ENCODE measurements at places on chromosomes 6 and 20. TPM values are rescaled to one million over a fixed set of nuclear protein-coding genes. Genes with fewer than 3 reads are reported as not detected.

The EYA4 gene
- total RNA-seq = 4.3 TPM

GRCh38 chr6:36110050-36110449 is 20.3 kb upstream of the MAPK13 start:
- H3K36me3 ChIP-seq = peaks cover 61% of the 10 kb centered on the region
- no peak for DNase-seq
- no peaks in the 10 kb centered on the region for H3K27me3 ChIP-seq
- H3K4me1 ChIP-seq = no peaks in the 10 kb centered on the region

The EPPIN gene
- 3.7 TPM for total RNA-seq

The POFUT1 gene
- total RNA-seq = 18.8 TPM

DNA sequence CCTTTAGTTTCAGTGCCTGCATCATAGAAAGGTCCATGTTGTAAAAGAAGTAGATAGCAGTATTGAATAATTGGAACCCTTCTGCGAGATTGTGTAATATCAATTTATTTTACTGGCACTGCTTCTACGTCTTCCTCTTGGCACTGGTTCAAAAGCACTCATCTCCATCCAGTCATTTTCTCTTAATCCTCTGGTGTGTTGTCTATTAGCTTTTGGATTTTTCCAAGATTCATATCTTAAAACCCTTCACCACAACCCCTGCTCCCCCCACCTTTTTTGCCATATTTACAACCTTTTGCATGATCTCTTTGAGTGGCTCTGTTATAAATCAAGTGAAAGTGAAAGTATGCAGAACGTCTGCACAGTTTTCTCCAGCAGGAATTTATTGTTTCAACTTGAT is 76.6 kb upstream of the HSF2 start:
- H3K27ac ChIP-seq = no peak overlapping the region
- H3K36me3 ChIP-seq = no peaks in the 10 kb centered on the region
- DNase-seq = no peak
- H3K27me3 ChIP-seq = no peaks in the 10 kb centered on the region

The TGIF2 gene
- total RNA-seq = 9.6 TPM

DNA sequence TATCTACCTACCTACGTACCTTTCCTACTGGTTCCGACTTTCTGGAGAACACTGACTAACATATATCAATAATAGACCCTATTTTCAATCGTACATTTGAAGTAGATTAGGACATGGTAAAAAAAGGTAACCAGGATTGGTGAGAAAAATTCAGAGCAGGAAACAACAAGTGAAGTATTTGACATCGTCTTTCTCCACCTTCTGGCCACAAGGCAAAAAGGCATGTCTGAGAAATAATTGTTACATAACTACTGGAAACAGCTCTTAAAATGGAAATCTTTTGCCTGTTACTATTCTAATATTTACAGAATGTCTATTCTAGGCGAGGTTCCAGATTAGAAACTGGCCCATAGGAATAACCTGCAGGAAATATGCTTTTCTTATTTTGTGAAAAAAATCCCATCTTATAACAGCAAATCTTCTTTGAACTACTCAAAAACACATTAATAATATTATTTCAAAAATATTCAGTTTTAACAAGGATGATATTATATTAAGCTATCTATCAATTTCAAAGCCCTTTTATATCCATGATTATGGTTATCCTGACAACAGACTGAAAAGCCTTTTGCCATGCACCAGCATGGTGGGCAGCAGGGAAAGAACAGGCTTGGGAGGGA is 80.8 kb downstream of the RCAN2 start:
- H3K4me1 ChIP-seq = peaks cover 7% of the 10 kb centered on the region
- no peaks in the 10 kb centered on the region for H3K27me3 ChIP-seq
- H3K27ac ChIP-seq = no peak overlapping the region
- no peaks in the 10 kb centered on the region for H3K36me3 ChIP-seq

DNA sequence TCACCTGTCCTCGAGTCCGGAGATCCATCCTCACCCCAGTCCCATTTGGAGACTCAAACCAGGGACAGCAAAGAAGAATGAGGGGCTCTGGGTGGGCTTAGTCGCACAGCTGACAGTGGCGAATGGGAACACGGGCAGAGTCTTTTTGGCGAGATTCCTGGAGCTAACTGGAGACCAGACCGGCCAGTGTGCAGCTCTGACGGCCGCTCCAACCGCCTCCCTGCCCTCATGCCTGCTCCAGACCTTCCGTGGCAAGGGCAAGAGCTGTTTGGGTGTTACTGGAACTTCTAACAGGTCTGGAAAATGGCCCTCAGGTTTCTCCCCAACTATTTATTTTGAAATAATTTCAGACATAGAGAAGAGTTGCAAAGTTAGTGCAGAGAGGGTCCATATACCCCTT is 75.6 kb downstream of the IRF4 start:
- H3K27me3 ChIP-seq = no peaks in the 10 kb centered on the region
- H3K27ac ChIP-seq = no peak overlapping the region
- H3K4me1 ChIP-seq = no peaks in the 10 kb centered on the region
- H3K4me3 ChIP-seq = no peak overlapping the region

DNA sequence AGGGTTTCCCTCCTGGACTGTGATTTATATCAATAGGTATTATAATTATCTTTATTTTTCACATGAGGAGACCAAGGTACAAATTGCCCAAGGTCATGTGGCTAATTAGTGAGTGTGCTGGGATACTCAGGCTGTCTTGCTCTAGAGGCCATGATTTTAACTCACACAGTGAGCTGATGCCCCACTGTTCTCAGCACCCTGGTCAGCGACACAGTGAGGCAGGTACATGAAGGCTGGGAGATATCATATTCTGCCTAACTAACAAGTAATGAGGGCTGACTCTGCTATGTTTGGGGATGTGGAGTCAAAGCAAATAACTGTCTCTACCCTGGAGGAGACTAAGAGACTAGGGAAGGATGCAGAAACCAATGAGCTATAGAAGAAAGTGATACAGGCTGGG is 501.1 kb downstream of the PTPRT start:
- no peaks in the 10 kb centered on the region for H3K4me1 ChIP-seq
- H3K27me3 ChIP-seq = no peaks in the 10 kb centered on the region
- H3K4me3 ChIP-seq = no peak overlapping the region

Data from upper lobe of left lung (tissue), 6 donors.